ENCODE measurements at places on chromosomes 1 and 21.

DNA sequence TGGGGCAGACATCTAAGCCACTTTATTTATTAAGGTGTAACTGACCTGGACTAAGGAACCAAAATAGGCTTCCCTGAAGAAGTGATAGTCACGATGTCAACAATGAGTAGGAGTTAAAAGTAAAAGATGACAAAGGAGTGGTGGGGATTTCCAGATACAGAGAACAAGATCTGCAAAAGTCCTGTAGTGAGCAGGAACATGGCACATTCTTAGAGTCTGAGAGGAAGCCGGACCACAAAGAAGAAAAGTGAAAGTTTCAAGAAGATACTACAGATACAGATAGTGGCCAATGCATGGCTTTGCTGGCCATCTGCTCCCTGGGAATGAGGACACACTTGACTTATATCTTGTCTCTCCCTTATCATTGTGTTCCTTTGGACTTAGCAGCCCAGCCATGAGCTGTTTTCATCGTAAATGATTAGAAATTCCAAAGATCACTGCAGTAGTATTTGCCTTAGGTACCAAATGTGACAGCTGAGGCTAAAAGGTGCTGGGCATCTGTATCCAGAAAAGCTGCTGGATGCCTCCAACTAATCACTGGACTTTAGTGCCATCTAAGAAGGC, 302.4 kb upstream of the NR5A2 start:
- DNase-seq, result no peak

- no peak for DNase-seq
Observed at GRCh38 chr1:35030338-35030737, 1.4 kb downstream of the ZMYM6 start.

DNA sequence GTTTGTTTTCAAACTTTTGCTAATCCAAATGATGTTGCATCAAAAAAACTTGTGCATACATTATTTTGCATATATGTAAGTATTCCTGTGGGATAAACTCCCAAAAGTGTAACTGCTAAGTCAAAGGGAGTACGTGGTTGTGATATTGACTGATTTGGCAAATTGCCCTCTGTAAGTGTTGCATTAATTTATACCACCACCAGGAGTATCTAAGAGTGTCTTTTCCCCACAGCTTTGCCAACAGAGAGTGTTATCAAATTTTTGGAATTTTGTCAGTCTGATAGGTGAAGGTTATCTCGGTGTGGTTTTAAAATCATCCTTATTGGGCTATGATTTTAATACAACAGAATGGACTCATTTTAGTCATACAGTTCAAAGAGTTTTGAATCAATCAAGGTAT, 30.1 kb upstream of the PARP1 start:
- peak; percentile 7 for DNase-seq

- DNase-seq, result no peak
Observed at GRCh38 chr1:26094677-26095383, 16.8 kb upstream of the PDIK1L start.

DNA sequence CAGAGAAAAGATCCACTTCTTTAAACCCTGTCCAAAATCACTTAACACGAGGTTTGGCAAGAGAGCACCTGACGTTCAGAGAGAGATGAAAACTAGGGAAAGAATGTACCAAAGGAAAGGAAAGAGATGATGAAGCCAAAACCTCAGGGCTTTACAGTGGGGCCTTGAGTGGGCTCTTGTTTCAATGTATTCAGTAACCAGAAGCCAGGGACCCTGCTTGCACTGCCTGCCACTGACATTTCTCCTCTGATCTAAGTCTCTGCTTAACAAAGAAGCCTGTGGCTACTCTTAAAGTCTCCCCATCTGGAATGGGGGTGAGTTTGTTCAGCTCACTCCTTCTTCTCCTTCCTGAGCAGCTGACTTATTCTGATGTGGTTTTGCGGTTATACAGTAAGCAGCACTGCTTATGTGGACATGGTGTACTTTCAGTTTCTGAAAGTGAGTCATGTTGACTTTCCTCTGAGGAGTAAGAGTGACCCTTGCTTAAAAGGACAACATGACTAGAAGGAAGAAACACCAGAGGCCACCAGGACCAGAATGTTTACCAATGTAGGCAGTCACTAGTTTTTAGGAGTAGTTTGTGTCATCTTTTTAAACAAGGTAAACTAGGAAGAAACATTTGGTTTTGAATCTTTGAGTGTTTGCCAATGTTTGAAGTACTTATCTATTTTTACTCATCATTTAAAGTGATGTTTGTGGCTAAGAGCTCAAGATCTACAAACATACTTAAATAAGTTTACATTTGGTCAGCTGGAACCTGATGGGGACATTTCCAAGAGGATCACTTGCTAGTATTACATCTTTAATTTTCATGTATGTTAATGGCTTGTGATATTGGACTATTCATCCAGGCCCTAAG, 87.4 kb downstream of the FASLG start:
- DNase-seq, result no peak

DNA sequence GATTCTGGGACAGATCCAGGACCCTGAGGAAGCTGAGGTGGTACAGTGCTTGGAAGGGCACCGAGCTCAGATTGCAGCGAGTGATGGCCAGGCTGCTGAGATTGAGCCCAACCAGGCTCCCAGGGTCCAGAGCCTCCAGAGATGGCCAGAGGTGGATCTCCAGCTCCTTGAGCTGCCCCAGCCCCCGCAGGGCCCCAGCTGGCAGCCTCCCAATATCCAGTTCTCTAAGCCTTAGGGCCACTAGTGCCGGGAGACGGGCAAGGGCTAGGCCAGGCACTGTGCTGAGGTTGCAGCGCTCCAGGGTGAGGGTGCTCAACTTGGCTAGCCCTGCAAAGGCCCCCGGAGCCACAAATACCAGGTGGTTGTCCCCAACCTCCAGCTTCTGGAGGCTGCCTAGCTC, 3.4 kb downstream of the LINGO4 start:
- DNase-seq, result no peak

- no peak for DNase-seq
Observed at GRCh38 chr1:160956966-160957365, 2.4 kb upstream of the ITLN2 start.

GRCh38 chr21:16309250-16309971, 579.6 kb downstream of the USP25 start:
- DNase-seq, result no peak

DNA sequence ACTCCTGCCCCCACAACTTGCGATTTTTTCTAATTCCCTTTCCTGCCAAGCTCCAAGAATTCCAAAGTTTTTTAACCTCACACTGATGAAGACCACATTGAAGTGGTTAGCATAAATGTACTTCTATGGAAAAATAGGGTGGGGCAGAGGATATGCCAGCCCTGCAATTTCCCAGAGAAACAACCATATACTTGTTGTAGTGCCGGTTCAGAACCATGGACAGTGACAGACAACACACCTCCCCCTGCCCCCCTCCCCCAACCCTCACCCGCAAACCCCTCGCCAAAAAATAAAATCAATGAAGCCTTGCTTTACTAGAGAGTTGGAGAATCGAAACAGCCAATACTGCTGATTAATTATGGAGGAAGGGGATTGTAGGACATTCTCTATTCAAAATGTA, 109.5 kb upstream of the GRIK3 start:
- DNase-seq, result no peak

DNA sequence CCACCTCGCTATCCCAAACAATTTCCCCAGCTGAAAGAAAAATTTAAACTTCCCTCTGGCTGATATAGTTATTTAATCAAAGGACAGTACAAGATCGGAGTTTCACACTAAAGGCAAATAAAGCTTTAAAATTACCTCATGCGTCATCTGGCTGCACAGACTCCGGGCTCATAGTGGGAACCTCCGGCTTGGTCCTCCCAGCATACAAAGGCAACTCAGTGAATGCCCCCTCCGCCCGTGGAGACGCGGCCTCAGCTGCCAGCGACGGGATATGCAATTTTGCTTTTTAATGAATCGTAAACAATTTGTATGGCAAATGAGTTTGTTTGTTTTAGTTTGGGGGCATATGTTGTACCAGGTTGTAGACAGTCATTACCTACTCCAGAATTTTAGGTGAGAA, 214.6 kb upstream of the NFIA start:
- DNase-seq, result peak; percentile 84

DNA sequence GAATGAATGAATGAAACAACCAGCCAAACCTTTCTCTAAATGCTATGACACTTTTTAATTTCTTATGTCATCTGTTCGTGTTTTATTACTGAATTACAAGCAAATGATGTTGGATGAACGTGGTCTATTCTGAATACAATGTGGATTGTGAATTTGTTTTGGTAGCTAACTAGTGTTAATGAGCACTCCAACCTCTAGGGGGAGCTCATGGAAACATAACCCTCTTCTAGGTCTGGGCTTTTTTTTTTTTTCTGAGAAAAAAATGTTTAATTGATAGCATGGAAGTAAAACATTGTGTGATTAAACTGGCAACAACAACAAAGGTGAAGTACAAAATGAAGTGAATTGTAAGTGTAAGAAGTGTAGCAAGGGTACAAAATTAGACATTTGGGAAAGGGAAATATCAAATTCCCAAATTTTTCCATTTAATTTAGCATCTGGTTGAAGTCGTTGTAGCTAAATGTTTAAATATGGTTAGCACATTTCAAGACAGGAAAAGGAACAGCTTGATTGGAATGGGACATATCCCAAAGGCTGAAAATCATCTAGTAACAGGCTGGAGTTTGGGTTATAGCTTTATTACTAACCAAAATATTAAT, 42.6 kb upstream of the PTGS2 start:
- DNase-seq, result no peak

- no peak for DNase-seq
Observed at GRCh38 chr21:27761623-27762022, 794.7 kb upstream of the ADAMTS5 start.

DNA sequence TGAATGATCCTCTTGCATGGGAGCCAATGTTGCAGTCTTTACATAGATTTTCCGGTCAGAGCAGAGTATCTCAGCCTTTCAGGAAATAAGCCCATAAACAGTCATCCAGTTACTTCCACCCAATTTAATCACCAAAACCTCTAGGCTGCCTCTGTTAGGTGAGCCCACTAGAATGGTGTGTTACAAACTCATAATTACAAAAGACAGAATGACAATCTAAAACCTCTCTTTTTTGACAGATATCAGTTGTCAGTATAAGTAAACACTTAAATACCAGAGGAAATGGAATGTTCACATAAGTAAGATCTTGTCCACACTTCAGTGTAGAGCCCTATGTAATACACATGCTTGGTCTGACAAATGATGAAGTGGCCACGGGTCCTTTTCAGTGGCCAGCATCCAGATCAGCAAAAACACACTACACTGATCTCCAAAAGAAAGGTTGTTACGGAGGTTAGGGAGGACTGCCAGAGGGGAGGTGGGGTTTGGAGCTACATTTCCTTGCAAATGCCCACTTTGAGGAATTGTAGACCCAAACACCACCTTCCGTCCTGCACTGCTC, 71.3 kb upstream of the FBXO28 start:
- no peak for DNase-seq

DNA sequence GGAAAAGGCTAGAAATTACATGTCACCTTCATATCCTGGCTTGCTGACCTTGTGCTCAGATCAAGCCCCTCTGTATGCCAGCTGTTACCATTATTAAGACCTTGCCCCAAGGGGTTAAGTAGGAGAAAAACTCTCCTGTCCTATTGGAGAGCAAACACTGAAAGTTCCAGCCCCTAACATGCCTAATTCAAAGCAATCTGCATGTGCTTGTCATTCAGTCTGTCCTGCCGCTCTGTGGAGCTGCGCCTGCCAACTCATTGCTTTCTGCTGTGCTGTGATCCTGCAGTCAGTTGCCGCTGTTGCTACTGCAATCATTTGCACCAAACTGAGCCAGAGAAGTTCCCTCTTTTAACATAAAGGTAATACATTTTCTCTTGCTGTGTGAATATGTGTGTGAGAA, 113.4 kb downstream of the DISP1 start:
- DNase-seq, result peak; percentile 13

GRCh38 chr1:230327892-230328284, 98.2 kb downstream of the PGBD5 start:
- DNase-seq, result no peak

- no peak for DNase-seq
Observed at GRCh38 chr1:79353224-79353623, 346.7 kb upstream of the ADGRL4 start.

GRCh38 chr1:25716320-25716719, 83.7 kb upstream of the SELENON start:
- DNase-seq, result no peak

DNA sequence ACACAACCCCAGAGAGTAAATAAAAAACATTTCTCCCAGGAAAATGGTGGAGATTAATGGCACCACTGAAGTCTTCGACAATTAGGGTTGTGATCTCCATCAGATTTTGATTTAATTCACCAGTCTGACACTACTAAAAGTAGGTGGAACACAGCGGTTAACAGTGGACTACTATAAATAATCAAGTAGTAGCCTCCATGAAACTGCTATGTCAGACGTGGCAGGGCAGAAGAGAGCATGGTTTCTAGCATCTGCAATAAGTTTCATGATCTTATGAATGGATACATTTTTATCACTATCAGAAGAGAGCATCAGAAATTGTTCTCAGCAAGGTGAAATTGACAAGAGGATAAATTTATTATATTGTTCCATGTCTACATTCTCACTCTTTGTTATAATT, 1706.6 kb downstream of the MRPL39 start:
- no peak for DNase-seq

GRCh38 chr1:225361176-225361575, 66.7 kb downstream of the LBR start:
- no peak for DNase-seq

DNA sequence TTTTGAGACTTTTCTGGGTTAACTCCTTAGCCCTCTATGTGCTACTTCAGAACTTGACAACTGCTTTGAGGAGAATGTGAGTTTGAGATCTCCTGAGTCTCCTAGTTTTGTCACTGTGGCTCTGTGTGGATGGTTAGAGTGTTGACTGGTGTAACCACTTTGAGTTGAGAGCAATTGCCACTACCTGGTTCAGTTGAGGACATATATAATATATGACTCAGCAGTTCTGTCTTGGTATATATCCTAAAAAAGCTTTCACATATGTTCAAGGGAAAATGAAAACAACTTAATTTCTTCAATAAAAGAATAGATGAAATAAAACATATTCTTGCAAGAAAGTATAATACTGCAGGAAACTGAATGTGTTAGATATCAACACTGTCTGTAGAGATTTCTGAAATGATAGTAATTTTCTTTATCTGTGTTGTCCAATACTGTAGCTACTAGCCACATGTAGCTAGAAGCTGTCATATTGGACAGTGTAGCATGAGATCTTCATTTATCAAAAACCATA, 96.7 kb upstream of the QSOX1 start:
- no peak for DNase-seq

GRCh38 chr1:185058876-185059275, 13.5 kb downstream of the RNF2 start:
- no peak for DNase-seq

GRCh38 chr1:224737353-224737727, 121.2 kb downstream of the CNIH3 start:
- DNase-seq, result no peak

- peak; percentile 71 for DNase-seq
Observed at GRCh38 chr1:196933531-196934189, 9.9 kb upstream of the CFHR2 start.

GRCh38 chr1:159510229-159510541, 25.6 kb downstream of the OR10J5 start:
- no peak for DNase-seq
